ENCODE measurements at places on chromosomes 6 and 20.
A peak's percentile ranks its signal among the peaks of the same experiment; 100 is the strongest.

DNA sequence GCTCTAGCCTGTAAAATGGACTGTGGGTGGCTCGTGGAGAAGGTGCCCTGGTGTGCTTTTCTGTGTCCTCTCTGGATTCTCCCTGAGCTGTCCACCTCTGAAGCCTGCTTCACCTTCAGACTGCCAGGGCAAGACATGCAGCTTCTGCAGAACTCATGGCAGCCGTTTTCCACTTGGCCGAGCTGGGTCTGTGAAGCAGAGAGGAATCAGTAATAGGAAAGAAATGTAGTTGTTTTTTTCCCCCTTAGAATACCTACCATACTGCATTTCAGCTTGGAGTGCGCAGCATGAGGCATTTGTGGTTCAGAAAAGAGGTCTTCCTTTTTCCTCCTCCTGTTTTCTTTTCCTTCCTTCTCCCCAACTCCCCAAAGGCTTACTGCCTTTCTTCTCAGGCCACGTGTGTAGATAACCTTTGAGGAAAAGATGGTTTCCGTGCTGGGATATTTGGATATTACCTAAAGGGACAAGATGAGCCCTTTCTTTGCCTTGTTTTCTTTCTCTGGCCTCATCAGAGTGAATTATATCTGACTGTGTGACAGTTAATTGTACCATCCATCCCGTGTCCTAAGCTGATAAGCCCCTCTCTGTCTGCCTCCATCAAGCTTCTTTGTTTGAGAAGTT is 39.4 kb downstream of the RREB1 start:
- DNase-seq = no peak

- peak; percentile 58 for DNase-seq
These were observed 6.3 kb upstream of the NAA20 start for GRCh38 chr20:20010639-20011500.

DNA sequence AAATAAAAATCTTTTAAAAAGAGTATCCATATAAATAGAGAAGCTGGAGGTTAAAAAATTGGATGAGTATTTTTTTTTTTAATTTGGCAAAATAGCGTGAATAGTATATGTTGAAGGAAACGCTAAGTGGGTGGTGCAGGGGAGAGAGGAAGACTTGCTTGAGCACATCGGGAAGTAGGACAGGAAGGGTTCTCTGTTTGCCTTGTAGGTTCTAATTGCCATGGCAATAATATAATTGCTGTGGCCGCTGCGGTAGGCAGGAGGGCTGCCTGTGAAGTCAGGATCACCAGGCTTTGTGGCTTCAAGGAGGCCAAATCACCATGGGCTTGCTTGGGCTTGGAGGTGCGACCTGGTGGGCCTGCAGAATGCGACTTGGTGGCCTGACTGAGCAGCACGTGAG is 35.1 kb downstream of the IGF2R start:
- DNase-seq = no peak

DNA sequence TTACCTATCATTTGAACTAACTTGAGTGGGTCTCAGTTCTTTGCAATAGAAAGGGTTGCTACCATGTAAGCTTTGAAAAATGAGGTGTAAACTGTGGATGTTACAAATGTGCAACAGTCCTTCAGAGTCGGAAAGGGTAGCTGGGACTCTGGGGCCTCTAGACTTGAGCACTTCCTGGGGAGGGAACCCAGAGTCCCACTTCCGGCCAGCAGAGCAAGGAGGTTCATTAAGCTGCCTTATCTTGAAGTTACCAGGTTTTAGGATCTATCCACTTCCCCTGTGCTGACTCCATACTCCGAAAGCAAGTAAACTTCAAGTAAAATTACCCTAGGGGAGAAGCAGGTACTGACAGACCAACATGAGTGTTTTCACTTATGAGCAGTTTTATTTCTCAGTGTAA is 9.4 kb downstream of the TRIM10 start:
- no peak for DNase-seq

- DNase-seq = no peak
These were observed 27.5 kb downstream of the EPB41L1 start for GRCh38 chr20:36181934-36182603.

DNA sequence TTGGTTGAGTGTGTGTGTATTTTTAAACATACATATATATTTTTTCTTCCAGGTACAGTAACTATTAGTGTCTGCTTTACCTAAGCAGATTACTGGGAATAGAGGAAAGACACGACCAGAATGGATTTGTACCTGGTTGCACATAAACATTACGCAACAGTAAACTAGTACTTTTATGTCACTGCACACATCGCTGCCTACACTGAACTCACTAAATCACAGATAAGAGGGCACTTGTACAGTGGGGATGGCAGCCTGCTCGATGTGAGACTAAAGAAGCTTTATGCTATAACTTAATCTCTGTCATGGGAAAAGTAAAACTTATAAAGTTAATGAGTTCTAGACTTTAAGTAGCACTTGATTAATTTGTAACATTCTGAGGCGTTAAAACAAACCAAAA is 89.5 kb upstream of the SIM1 start:
- no peak for DNase-seq

GRCh38 chr6:12137480-12137879 is 125.4 kb downstream of the HIVEP1 start:
- DNase-seq = peak; percentile 44

GRCh38 chr6:3407840-3408239 is 49.0 kb downstream of the SLC22A23 start:
- DNase-seq = no peak

DNA sequence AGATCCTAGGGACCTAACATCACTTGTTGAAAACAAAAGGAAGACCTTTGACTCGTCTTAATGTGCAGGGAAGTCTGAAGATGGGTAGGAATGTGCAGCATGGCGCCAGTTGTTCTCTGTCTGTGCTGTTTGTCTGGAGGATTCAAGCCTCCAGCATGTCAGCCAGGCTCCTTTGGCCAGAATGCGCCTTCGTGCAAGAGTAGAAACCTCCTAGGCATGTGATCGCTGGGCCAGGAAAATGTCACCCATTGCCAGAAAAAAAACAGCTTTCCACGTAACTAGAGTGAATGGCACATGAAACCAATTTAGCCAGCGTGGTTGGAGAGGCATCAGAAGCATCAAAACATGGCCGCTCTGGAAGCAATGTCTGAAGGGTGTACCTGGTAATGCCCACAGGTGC is 132.7 kb downstream of the EDN1 start:
- DNase-seq = no peak

- peak; percentile 58 for DNase-seq
These were observed 206.9 kb downstream of the IBTK start for GRCh38 chr6:82040405-82041221.

DNA sequence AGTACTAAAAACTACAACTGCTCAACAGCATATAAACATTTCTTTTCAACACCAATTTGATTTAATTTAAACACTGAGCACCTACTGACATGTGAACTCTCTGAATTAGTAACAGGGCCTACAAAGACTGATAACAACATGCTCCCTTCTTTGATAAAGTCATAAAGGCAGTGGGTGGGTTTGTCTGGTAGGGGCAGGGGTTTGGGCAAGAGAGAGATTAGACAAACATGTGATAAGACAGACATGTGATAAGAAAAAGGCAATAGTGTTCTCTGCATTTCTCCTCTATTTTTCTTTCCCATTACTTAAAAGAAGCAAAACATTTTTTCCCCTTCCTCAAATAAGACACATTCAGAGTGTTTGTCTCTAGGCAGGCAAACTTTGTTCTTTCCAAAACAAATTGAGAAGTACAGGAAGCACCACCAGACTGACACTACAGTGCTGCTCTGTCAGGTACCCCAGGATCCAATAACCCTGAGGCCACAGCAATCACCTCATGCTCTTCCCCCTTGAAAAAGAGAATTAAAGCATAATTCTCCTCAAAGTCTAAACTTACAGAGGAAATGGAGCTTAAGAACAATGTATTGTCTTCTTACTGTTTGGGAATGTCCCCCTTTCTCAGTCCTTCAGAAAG is 11.9 kb downstream of the C6orf52 start:
- DNase-seq = no peak

DNA sequence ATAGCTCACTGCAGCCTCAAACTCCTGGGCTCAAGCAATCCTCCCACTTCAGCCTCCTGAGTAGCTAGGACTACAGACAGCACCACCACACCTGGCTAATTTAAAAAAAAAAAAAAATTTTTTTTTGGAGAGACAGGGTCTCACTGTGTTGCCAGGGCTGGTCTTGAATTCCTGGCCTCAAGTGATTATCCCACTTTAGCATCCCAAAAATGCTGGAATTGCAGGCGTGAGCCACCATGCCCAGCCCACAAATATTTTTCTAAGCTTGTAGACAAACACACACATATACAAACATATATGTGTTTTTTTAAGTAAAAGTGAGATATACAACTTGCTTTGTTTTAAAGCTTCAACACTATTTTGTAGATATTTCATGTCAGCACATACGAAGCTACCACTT is 10.8 kb downstream of the HSPA12B start:
- no peak for DNase-seq

DNA sequence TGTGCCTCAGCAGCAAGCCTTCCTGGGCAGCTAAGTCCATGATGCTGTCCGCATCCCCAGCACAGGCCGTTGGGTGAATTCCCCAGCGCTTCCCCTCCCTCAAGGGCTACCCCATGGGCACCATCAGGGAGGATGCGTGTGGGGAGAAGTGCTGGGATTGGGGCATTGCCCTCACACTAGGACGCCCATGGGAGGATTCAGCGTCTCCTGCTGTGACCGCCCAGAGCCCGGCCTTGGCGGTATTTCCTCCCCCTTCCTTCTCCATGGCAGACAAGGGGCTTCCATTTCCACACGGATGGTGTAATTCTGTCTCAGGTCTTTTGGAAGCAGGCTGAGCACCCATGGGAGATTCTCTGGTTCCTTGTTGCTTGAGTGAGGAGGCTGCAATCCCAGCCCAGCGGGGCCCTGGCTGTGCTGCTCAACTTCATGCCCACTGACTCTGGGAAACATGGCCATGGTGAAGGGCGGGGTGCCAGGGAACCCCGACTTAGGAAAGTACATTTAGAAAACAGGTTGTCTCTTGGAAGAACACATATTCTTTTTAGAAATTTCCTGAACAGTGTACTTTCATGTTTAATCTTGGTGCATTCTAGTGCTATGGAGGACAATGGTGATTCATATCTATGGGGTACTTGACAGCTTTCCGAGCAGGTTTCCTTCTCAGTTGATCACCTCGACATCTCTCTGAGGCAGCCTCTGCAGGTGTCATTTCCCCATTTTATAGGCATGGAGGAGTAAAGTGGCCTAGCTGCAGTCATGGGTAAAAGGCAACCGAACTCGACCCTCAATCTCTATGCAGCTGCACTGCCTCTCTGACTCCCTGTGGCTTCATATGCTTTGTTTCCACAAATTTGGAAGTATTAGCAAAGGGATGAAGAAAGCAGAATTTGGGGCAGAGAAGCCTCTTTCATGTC is 178.2 kb upstream of the CST7 start:
- DNase-seq = no peak

DNA sequence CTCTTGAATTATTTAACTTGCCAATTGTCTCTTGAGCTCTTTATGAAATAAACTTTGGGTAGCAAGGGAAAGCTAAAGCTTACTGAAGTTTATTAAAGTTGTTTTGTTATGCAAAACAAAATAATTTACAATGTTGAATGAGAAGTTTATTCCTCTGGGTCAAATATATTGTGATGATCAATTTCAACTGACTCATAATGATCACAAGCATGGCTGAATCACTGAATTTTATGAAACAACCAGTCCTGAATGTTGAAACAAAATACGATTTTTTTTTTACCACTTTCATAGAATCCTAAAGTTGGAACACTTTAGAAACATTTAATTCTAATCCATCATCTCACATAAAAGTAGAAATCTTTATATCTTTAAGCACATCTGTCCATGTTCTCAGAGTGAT is 110.3 kb downstream of the RWDD2A start:
- no peak for DNase-seq

DNA sequence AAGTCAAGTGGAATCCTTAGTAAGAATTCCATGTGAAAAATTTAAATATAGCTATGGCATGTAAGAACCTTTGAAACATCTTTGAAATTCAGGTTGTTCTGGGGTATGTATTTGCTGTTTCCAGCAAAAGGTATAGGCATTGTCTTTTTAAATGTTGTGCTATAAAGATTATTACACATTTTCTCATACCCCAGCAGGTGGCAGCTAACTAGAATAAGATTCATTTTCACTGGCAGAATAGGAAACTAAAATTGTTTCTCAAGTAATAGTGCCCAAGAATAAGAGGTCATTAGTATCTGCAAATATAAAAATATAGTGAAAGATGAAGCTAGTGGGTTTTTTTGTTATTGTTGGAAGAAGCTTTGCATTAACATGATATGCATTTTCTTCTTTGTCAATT is 1.8 kb downstream of the GRIK2 start:
- DNase-seq = no peak

GRCh38 chr6:138278326-138278725 is 60.0 kb upstream of the PBOV1 start:
- no peak for DNase-seq

DNA sequence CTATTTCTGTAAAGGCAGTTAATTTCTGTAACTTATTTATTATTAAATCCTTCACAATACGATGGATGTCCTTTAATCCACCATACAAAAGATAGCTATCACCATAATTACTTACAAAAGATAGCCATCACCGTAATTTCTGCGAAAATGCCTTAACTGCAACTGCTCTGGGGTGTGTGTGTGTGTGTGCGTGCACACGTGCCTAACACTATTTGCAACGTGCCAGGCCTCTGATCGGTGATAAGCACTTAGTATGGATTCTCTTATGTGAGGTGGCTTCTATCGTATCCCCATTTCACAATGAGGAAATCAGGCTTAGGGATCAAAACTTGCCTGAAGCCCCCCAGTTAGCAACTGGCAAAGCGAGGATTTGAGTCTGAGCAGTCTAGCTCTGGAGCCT is 67.1 kb upstream of the RBM24 start:
- no peak for DNase-seq

GRCh38 chr6:131317516-131317915 is 182.2 kb downstream of the AKAP7 start:
- no peak for DNase-seq

GRCh38 chr6:148055419-148055818 is 287.2 kb upstream of the SASH1 start:
- no peak for DNase-seq

DNA sequence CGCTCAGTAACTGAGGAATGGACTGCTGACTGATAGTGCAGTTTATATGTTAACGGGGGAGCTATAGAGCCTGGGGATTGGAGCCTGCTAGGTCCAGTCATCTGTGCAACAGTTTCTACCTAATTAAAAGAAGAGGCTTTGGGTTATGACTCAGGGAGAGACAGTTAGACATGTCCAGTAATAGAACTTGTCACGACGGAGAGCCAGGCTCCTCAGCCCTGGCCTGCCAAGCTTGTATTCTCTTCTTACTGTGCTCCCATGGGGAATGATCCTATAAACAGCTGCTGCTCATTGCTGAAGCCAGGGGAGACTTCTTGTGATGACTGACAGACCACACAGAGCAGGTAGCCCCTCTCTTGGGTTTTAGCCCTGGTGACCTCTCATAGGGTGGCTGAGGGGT is 69.3 kb downstream of the SYNJ2 start:
- DNase-seq = no peak

DNA sequence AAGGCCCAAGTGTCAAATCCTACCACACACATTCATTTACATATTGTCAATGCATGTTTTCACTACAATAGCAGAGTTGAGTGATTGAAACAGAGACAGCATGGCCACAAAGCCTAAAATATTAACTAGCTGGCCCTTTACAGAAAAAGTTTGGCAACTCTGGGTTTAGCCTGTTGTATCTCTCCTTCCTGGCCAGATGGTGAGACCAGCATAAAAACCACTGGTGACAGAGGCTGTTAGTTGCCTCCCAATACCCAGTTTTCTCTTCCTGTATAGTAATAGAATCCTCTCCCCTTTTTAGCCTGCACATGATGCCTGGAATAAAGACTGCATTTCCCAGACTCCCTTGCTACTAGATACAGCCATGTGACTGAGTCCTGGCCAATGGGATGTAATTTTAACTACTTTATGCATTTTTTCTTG is 100.0 kb upstream of the TAB2 start:
- no peak for DNase-seq

All from fibroblast of skin of left quadriceps (primary cell).